ENCODE measurements at places on chromosomes 3 and 15.

DNA sequence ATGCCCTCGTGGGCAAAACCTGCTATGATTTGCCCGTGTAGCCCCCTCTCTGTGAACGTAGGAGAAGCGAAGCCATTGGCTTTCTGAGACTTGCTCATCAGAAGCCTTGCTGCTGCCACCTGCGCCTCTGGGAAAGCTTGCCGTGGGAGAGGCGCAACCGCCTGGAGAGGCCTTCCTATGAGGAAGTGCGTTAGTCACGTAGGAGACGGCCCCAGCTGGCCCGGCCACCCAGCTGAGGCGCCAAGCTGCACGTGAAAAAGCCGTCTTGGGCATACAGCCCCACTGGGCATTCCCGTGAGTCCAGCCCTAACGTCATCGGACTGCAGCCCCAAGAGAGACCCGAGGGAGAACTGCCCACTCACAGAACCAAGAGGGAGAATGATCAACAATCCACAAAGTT lies 49.1 kb upstream of the TJP1 start:
- DNase-seq = no peak

- no peak for DNase-seq
Observed at GRCh38 chr3:154952553-154952952, 127.6 kb upstream of the MME start.

- no peak for DNase-seq
Observed at GRCh38 chr3:197003461-197004385, 25.9 kb downstream of the MELTF start.

DNA sequence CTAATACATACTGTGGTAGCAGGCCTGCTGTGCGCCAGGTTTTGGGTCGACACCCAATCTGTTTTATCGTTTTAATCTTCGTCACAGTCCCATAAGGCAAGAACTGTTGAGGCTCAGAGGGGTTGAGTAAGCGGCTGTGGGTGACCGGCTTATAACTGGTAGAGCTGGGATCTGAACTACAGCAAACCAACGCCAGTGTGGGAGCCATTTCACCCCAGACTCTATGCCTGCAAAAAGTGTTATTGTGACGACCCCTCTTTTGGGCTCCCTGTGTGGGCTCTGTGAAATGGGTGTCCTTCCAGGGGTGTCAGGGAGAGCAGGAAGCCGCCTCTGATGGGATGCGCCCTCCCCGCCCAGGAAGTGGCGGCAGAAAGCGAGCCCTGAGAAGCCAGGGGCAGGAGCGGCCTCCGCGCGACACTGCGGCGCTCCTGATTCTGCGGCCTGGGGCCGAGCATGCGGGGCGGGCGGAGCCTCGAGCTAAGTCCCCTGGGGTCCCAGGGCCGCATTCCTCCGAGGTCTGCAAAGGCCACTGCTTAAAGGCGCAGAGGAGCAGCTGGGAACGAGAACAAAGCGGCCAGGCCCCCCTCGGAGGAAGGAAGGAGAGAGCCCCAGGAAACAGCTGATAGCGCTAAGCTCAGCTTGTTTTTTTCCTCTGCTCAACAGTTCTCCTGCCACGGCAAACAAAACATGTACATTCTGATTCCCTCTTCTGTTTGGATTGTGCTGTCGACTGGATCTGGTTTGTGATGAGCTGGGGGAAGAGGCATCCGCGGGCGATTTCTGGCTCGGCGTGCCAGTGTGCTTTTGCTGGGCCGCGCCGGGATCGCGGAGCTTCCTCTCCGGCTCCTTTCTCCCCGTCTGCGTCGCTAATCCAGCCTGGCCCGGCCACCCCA lies 33.9 kb downstream of the GRK7 start:
- DNase-seq = no peak

- DNase-seq = no peak
Observed at GRCh38 chr3:170689893-170690660, 104.2 kb upstream of the SLC7A14 start.

DNA sequence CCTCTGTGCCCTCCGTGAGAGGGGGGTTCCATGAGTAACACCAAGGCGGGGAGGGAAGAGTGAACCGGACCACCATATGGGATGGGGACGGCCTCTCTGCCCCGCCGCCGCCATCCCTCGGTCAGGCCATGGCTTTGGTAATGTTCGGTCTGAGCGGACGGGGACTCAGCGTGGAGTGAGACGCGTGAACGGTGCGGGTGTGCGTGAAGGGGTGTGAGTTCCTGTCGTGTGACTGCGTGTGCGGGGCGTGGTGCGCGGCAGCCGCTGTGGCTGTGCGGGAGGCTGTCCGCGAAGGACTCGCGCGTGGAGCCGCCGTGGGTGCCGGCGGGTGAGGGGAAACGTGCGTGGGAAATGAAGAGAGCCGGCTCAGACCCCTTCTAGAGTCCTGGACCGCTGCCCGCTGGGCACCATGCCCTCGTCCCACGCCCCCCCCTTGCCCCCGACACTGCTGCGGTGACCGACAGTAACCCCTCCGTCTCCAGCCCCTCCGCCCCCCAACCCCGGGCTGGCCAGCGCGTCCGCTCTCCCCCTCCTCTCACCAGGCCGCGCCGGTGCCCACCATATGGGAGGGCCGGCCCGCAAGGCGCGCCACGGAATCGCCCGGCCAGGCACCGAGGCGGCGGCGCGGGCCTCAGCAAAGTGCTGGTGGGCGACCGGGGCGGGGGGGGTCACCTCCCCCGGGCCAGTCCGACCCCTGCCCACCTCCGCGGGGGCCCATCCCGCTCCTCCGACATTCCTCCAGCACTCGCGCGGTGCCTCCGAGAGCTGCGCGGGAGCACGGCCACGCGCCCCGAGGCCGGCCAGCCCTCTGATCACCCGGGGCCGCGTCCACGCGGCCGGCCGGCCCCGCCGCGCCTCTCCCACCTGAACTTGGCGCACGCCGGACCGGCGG lies 589 bp downstream of the KLF15 start:
- no peak for DNase-seq

Data from vagina (tissue), 2 donors.